Ureter (tissue), 1 donor: ENCODE measurements at places on chromosomes 12 and 14. TPM values are rescaled to one million over a fixed set of nuclear protein-coding genes. Genes with fewer than 3 reads are reported as not detected.
A peak's percentile ranks its signal among the peaks of the same experiment; 100 is the strongest.

- DNase-seq: no peak
Measured at GRCh38 chr12:45398552-45398951, 182.7 kb downstream of the ANO6 start.

ERBB3 gene
- total RNA-seq: 129 TPM

GRCh38 chr14:67943947-67944346, 124.4 kb downstream of the RAD51B start:
- DNase-seq: peak; percentile 87

DNA sequence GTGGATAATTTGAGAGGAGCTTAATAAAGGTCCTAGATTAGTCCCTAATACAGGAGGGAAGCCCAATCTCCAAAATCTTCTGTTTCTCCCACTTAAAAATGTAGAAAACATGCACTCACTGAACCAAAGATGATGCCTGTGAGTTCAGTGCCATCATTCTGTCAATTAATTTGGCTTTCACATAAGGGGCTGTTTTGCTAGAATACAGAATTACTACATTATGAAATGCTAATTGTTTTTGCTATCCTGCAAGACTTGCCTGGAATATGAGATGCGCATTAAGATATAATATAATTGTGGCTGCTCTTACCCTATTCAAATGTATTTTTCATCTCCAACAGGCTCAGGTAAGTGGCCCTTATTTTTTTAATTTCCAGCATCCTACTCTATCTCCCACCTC, 111.7 kb downstream of the SEC23A start:
- no peak for DNase-seq

GRCh38 chr14:44384093-44384492, 123.0 kb downstream of the FSCB start:
- no peak for DNase-seq

GRCh38 chr14:27392153-27392552, 794.3 kb upstream of the NOVA1 start:
- DNase-seq: no peak

DNA sequence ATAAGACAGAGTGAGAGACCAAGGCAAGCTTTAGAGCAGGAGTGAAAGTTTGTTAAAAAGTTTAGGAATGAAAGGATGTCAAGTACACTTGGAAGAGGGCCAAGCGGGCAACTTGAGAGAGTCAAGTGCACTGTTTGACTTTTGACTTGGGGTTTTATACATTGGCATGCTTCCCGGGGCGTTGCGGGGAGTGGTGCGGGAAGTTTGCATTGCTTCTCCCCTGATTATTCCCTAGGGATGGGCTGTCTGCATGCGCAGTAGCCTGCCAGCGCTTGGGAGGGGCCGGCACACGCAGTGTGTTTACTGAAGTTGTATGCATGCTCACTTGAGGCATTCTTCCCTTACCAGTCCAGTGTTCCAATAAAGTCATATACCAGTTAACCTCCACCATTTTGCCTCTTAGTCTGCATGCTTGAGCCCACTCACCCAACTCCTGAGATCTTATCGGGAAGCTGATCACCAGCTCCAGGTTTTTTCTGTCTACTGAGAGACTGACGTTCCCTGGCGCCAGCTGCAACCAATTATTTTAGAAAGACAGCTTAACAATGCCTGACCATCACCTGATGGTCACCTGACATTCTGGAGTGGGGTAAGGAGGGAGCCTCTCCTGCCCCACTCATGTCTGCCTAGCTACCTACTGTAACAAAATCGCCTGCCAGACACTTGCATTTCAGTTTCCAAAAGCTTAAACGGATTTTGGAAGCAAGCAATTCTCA, 53.2 kb downstream of the DACT1 start:
- DNase-seq: no peak

FSCB gene
- 0.49 TPM for total RNA-seq

NYNRIN gene
- 32.7 TPM for total RNA-seq

- no peak for DNase-seq
Measured at GRCh38 chr14:72054911-72055310, 122.7 kb downstream of the RGS6 start.

DNA sequence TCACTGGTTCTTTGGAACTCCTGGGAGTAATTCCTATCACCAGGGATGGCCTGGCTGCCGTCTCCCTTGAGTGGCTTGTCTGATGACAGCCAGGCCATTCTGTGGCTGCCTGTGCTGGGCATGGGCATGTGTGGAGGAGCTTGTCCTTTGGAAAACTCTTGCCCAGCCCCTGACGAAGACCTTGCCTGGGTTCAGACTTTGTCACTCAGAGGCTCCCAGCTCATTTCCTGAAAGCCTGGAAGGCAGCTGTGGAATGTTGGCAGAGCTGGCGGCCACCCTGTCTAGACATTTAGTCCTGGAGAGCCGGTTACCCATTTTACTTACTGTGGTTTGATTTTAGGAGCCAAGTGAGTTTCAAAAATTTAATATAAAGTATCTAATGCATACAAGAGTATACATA, 34.0 kb downstream of the TUNAR start:
- DNase-seq: no peak

DNA sequence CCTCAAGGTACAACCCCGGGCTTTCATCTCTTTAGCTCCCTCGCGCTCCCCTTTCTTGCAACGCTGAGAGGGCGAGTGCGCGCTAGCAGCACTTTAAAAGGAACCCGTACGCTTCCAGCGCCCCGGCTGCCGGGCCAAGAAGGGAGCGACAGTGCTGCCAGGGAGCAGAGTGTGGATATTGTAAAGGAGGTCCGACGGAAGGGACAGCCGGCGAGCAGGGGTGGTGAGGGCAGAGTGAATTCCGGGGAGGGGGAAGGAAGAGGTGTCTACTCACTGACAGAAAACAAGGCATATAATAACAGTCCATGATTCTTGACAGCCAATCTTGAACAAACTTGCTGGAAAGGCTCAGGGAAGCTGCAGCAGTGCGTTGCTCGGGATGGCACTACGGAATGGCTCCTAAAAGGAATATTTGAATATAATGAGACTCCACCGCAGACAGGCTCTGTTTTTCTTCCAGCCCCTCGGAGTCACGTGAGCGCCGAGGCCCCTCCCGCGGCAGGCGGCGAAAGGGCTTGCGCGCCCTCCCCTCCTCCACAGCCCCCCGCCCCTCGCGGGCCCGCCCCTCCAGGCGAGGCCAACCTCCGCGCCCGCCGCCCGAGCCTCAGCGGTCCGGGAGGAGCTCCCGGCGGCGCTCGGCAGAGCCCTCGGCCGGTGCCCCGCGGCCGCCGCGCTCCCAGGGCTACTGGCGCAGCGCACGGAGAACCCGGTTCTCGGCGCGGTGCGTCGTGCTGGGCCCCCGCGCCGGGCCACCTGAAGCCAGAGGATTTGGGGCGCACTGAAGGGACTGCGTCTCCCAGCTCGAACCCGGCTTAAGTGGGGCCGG, 3.4 kb downstream of the BMP4 start:
- DNase-seq: peak; percentile 87

DNA sequence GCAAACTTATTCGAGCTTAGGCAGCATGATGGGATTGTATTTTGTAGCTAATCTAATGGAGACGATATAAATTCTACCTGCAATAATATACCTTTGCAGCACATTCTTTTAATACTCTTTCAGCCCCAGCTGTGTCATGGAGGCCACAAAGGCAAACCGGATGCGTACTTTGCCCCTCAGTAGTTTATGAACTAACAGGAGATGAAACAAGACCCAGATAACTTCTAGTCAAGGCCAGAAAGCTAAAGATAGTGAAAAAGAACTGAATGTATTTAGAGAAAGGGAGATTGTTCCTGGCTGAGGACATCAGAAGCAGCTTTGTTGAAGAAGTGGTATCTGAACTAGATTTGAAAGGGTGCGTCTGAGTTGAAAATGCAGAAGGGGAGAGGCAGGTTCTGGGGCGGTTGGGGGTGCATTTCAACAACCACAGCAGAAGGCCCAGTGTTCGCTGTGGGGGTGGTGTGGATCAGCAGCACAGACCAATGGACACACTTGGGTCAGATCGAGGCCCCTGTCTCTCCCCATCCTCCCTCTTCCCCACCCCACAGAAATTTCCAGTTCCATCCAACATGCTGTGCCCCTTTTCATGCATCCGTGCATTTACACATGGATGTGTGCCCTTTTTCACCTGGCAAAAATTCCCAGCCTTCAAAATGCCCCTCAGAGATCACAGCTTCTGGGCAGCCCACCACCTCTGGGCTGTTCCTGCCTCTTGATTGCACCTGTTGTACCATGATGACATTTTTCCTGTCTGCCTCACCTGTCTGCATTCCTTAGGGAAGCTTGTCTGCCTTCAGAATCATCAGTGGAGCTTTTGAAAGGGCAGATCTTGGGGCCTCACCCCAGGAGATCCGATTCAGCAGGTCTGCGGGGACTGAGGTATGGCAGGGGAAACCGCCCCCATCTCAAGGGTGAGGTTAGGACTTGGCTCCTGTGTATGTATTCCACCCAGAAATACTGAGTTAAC, 2.2 kb downstream of the ZNF839 start:
- DNase-seq: no peak

- no peak for DNase-seq
Measured at GRCh38 chr12:51070004-51070403, 13.4 kb downstream of the CSRNP2 start.

CLEC6A gene
- not detected for total RNA-seq

FGF6 gene
- not detected for total RNA-seq

GRCh38 chr14:47332106-47332505, 343.3 kb downstream of the MDGA2 start:
- no peak for DNase-seq

DNA sequence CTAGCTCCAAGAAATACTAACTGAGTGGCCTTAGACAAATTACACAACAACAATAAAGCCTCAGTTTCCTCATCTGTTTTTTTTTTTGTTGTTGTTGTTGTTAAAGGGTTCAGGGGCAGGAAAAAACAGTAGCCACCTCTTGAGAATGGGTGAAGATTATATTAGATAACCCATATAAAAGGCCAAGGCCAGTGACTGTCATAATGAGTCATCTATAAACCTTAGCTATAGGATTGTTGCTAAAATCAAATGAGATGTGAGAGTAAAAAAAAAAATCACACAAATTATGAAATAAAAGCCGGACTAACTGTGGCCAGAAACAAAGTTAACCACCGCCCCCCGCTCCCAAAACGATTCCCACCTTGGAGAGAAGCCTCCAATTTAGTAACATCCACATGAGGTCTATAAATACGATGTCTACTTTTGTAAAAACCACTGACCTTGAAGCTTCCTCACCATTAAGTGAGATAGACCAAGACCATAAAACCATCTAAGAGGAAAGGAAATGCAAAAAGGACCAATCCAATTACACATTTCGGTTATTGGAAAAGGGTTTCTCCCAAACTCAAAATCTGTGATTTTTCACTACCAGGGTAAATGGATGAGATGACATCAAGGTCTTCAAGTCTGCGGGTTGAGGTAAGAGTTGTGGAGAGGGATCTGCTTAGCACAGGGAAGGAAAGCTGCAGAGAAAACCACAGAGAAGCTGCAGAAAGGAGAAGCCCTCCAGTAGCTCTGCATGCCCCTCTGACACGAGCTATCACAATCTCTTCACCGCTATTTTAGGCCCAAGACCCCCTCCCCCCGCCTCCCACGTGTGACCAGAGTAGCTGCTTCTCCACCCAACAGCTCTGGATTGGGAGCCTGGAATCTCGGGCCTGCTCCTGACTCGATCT, 1.0 kb downstream of the NAA25 start:
- DNase-seq: peak; percentile 37

BTBD7 gene
- 54.3 TPM for total RNA-seq

PIWIL1 gene
- not detected for total RNA-seq

DNA sequence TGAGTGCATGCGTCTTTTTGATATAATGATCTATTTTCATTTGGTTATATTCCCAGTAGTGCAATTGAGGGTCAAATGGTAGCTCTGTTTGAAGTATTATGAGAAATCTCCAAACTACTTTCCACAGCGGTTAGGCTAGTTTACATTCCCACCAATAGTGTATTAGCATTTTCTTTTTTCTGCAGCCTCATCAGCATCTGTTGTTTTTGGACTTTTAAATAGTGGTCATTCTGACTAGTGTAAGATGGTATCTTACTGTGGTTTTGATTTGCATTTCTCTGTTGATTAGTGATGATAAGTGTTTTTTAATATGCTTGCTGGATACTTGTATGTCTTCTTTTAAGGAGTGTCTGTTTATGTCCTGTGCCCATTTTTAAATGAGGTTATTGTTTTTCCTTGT, 3.7 kb upstream of the KLRC1 start:
- DNase-seq: no peak

ZDHHC22 gene
- total RNA-seq: not detected

DNA sequence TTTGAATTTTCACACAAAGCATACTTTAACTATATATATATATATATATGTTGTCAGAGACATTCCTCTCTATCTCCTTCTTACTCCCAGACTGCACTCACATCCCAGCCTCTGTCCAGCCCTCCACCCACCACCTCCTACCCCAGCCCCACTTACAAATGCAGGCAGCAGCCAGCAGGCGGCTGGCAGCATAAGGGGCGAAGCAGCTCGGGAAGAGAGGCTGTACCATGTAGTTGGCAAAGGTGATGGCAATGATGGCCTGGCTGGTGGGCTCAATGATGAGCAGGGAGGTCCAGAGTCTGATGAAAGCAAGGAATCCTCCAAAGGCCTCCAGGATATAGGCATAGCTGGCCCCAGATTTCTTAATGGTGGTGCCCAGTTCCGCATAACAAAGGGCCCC, 2.5 kb downstream of the SLC7A7 start:
- no peak for DNase-seq

INSM2 gene
- total RNA-seq: not detected

SLC25A47 gene
- total RNA-seq: not detected

KCNJ8 gene
- 10.5 TPM for total RNA-seq

- peak; percentile 52 for DNase-seq
Measured at GRCh38 chr12:80837342-80837978, 100.3 kb downstream of the LIN7A start.

CYP27B1 gene
- total RNA-seq: 1.6 TPM

OR6C2 gene
- total RNA-seq: 1.2 TPM

AHNAK2 gene
- 34.5 TPM for total RNA-seq

DNA sequence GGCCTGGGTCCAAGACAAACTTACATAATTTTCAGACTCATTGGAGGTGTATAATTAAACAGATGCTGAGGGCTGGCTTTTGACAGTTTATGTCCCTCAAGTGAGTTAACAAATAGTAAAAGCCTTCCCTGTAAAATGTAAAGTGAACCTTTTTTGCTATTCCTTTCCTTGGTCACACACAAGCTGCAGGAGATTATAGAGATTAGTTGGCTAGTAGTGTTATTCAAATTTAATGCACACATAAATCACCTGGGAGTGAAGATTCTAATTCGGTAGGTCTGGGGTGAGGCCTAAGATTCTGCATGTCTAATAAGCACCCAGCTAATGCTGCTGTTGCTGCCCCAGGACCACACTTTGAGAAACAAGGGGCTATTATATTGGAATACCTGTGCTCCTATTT, 206.2 kb upstream of the SSTR1 start:
- DNase-seq: no peak

DNA sequence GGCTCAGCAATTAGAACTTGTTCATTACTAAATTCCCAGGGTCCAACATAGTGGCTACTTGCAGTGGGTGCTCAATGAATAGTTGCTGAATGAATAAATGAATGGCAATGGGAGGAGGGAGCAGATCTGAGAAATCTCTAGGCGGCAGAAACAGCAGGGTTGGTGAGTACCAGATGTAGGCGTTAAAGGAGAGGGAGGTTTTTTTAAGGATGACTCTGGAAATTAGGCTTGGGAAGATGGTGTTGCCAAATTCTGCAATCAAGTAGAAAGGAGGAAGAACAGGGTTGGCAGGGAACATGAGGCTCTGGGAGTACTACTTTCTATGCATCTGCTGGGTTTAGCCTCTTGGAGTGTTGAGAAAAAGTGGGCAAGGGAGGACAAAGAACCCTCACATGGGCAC, 207.1 kb downstream of the APAF1 start:
- DNase-seq: no peak

- no peak for DNase-seq
Measured at GRCh38 chr14:77319422-77319821, 1.3 kb downstream of the POMT2 start.

- no peak for DNase-seq
Measured at GRCh38 chr12:55935738-55936151, 4.8 kb downstream of the DGKA start.
